AG10803 (cell line): ENCODE measurements at places on chromosomes 7 and 10.
A peak's percentile ranks its signal among the peaks of the same experiment; 100 is the strongest.

- DNase-seq: no peak
Observed at GRCh38 chr7:70703785-70704184, 428.2 kb upstream of the GALNT17 start.

GRCh38 chr7:108351729-108352131 is 104.5 kb downstream of the NRCAM start:
- no peak for DNase-seq

GRCh38 chr10:126336801-126337200 is 51.5 kb downstream of the ADAM12 start:
- no peak for DNase-seq

DNA sequence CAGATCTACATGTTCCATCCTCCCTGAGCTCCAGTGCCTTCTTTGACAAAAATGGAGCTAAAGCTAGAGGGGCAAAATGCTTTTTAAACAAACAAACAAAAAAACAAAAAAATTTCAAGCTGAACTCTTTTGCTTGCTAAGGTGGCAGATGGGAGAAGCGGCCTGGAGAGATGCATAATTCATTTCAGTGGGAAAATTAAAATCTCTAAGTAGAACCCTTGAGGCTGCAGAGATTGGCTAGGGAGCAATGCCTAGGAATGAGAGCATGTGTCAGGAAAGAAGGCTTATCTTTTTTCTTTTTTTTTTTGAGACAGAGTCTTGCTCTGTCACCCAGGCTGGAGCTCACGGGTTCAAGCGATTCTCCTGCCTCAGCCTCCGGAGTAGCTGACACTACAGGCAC is 46.4 kb upstream of the SAMD8 start:
- DNase-seq: no peak

DNA sequence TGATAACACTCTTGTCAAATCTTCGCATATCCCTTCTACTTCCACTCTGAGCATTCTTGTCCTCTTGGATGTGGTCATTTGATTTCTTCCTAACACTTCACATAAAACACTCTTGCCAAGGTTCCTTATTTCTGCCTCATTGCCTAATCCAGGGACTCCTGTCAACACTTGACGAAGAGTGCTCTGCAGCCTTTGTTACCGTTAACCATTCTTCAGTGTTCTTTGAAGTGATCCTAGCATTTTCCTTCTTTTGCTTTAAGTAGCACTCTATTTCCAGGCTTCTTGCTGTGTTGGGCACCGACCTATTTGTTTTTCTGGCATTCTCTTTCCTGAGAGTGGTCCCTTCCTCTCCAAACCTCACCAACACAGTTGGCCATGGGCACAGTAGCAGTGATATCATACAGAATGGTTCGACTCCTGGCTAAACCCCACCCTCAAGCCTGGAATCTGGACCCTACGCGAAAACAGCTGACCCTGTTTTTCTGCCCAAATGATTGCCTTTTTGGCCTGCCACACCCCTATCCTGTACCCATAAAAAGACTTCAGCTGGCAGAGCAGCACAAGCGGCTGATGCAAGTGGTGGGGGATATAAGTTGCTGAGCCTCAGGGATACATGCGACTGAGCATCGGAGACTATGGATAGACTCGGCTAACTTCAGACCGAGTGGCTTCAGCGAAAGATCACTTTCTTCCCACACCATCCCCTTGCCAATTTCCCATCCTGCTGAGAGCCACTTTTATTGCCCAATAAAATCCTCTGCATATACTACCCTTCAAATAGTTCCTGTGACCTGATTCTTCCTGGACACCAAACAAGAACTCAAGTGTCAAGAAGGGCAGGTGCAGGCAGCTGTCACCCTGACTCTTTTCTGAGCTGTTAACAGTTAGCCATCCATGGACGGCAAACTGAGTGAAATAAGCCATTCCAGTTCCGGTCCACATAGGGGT is 820.6 kb downstream of the CCSER2 start:
- no peak for DNase-seq

- no peak for DNase-seq
Observed at GRCh38 chr7:119343289-119343688, 929.7 kb upstream of the KCND2 start.

DNA sequence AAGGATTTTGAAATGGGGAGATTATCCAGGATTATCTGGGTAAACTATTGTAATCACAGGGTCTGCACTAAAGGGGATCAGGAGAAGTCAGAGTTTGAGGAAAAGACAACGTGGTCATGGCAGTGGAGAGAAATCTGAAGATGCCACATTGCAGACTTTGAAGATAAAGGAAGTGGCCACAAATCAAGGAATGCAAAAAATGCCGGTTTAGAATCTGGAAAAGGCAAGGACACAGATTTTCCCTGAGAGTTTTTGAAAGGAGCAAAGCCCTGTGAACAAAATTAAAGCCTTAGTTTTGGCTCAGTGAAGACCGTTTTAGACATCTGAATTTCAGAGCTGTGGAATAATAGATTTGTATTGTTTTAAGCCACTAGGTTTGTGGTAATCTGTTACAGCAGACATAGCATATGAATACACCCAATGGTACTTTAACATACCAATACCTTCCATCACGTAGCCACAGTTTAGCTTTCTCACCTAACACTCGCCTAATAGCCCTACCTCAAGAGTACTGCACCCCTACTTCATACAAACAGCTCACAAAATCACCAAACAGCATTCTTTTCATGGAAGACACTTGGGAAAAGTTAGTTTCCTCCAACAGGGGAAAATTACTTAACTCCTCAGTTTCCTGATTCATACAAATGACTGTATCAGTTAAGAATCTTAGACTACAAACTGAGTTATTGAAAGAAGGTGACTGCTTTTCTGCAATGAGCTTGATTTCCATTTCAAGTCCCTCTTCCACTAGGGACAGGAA is 446.5 kb downstream of the INHBA start:
- DNase-seq: peak; percentile 57

DNA sequence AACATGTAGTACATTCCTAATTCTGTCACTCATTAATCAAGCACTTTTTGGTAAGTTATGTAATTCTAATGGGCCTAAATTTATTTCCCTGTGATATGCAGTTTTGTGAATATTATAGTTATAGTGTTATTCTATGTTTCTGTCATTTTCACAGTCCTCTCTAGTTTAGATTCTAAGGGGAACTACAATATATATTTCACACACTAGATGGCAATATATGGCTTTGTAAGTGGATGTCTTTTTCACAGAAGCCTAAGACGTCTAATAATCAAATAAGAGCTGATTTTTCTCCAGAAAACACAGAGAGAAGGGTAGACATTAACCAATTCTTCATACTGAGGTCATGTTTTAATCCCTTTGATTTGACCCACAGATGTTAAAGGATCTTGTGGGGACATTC is 18.0 kb downstream of the RNLS start:
- DNase-seq: peak; percentile 42

GRCh38 chr7:94061326-94061725 is 57.2 kb upstream of the BET1 start:
- DNase-seq: peak; percentile 59

DNA sequence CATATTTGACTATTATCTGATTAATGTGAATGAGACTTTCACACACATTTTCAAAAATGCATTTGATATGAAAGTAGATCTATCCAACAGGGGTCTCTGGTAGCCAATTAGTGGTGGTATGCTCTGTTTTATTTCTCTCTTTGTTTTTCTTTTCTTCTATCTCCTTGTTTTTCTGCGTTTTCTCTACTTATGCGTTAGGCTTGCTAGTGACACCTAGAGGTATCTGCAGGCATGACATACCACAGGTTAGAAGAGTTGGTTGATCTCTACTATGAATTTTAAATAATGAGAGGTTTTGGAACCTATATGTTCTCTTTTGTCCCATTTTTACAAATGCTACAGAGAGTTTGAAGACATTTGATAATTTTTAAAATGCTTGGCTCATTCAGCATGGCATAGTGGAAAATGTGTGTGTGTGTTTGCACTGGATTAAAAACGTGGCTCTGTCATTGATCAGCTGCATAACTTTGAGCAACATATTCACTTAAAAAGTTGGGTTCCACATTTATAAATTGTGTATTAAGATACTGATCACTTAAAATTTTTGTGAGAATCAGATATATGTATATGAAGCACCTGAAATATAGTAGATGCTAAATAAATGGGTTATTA is 28.1 kb upstream of the PLXDC2 start:
- peak; percentile 59 for DNase-seq

DNA sequence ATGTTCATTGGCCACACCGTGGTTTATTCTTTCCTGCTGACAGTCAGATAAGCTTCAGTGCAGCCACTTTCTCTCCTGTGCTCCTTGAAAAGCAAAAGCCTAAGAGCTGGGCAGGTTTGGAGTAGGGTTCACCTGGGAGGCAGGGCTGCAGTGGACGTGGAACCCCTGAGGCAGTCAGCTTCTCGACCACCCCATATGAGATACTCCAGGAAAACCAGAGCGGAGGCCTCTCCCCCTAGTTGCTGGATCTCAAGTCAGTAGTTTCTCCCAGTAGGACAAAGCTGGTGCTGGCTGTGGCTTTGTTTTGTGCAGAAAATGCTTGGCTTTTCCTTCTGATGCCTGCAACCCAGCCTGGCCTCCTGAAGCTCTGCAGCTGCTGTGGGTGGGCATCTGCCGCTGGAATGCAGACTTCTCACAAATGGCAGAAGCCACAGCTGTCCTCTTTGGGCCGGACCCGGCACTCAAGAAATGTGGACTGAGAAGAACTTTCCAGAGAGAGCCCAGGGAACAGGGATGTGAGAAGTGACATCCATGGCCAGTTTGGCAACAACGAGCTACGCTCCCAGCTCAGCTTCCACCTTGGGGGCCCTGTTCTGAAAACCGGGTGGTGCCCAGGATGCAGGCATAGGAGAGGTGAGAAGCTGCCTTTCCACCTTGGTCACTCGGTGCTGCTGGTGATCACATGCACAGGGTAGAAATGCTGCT is 276.6 kb upstream of the TCERG1L start:
- DNase-seq: no peak

- no peak for DNase-seq
Observed at GRCh38 chr7:159022238-159022993, 122.3 kb downstream of the VIPR2 start.

- no peak for DNase-seq
Observed at GRCh38 chr10:83023662-83024061, 1115.6 kb upstream of the GHITM start.

DNA sequence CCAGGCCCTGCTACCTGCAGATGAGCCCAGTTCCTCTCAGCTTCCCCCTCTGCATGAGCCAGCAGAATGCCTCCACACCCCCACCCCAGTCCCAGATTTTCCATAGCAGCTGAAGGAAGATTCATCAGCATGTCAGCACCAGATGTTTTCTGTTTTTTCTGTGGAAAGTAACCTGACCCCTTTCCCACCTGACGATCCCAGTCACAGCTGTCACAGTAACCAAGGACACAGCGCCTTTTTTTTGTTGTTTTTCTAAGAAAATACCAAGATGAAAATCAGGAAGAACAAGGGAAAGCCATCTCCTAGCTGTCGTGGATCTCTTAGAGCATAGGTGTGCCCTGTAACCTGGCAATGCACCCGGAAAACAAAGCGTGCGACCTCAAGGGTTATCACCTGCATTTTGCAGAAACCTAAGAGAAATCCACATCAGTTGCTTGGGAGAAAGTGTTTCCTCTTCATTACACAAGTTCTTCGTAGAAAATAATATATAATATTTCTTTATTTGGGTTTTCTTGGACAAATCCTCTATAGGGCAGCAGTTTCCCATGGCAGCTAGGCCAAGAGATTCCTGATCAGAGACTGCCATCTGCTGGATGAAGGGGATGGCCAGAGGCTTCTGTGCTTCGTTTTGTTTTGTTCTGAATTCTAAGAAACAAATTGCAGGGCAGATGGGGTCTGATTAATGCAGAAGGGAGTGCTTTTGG is 401.9 kb downstream of the TNS3 start:
- DNase-seq: peak; percentile 69

DNA sequence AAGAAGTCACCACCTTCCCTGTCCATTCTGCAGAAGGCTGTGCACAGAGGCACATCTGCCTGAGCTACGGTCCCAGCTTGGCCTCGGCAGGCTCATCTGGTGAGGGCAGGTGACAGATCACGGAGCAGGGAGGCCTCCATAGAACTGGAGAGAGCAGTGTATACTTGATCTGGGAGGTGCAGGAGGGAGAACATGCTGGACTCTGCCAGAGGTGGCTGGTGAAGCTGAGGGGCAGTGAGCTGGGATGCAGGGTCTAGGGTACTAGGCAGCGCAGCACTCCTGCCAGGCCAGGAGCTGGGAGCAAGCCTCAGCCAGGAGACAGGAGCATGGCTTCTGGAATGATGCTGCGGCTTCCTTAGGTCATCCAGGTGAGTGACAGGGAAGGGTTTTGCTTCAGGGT is 553.0 kb downstream of the TCERG1L start:
- no peak for DNase-seq

DNA sequence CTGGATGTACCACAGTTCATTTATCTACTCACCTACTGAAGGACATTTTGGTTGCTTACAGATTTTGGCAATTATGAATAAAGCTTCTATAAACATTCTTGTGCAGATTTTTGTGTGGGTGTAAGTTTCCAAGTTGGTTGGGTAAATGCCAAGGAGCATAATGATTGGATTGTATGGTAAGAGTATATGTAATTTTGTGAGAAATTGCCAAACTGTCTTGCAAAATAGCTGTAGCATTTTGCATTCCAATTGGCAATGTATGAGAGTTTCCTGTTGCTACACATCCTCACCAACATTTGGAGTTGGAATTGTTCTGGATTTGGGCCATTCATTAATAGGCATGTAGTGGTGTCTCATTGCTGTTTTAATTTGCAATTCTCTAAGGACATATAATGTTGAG is 33.9 kb upstream of the HYAL4 start:
- DNase-seq: peak; percentile 23

- no peak for DNase-seq
Observed at GRCh38 chr7:145534301-145534700, 582.3 kb upstream of the CNTNAP2 start.

GRCh38 chr10:27448921-27449320 is 55.2 kb upstream of the RAB18 start:
- DNase-seq: peak; percentile 42

DNA sequence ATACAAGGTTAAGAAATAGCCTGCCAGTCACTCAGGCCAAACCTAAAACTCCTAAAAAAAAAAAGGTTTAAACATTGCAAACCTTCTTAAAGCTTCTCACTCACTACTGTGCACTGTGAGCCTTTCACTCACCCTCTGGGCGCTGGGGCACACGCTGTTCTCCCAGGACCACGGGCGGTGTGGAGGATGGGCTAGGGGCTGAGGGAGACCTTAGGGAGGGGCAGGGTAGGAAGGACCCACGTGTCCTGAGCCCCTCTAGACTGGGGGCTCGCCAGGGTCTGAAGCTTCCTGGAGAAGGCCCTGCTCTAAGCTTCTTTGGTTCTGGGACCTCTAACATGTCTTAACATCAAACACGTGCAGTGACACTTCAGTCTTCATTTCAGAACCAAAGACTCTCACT is 569.8 kb downstream of the DNAJB6 start:
- no peak for DNase-seq

DNA sequence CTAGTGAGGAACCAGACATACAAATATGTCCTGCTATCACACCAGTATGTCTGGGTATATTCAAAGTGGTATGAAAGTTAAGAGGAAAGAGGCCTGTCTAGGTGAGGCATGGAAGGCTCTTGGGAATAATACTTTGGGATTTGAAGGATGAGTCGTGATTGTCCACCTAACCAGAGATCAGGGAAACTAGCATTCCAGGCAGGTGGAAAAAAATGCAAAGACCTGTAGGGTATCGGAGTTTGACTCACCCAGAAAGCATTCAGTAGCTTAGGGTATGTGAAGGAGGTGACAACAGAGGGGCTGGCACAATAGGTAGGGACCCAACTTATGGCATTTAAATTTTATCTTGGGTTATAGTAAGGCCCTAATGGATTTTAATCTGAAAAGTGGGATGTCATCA is 950 bp upstream of the GCC1 start:
- DNase-seq: no peak

GRCh38 chr10:80172896-80173295 is 32.4 kb downstream of the ANXA11 start:
- no peak for DNase-seq

GRCh38 chr10:49112851-49113250 is 2.5 kb downstream of the VSTM4 start:
- DNase-seq: no peak
